Left lung (tissue), 14 donors: ENCODE measurements at places on chromosomes 3 and 15. TPM values are rescaled to one million over a fixed set of nuclear protein-coding genes. Genes with fewer than 3 reads are reported as not detected.

Gene POTEB2
- total RNA-seq = not detected

Gene CACNA2D2
- 86.6 TPM for total RNA-seq

Gene CHST13
- total RNA-seq = 3.0 TPM

Gene IL5RA
- total RNA-seq = 0.50 TPM

Gene FGD5
- 48.7 TPM for total RNA-seq

Gene IREB2
- 53.5 TPM for total RNA-seq

Gene POTEB3
- not detected for total RNA-seq

Gene KIF7
- total RNA-seq = 4.6 TPM

Gene ANKRD34C
- total RNA-seq = not detected

Gene WDR72
- total RNA-seq = 0.94 TPM

Gene EPHA3
- total RNA-seq = 6.2 TPM

Gene DTWD1
- 27.3 TPM for total RNA-seq

Gene ALG1L2
- 0.64 TPM for total RNA-seq

Gene KBTBD13
- total RNA-seq = not detected

Gene SV2B
- 0.99 TPM for total RNA-seq

Gene LRTM1
- not detected for total RNA-seq

Gene HCN4
- 0.09 TPM for total RNA-seq

Gene KNG1
- not detected for total RNA-seq

Gene TM6SF1
- total RNA-seq = 22.9 TPM

Gene TRH
- total RNA-seq = not detected

Gene PARP15
- total RNA-seq = 5.8 TPM

Gene CHRNB4
- not detected for total RNA-seq
